HT1080 (cell line): ENCODE measurements at places on chromosomes 1 and 21.

DNA sequence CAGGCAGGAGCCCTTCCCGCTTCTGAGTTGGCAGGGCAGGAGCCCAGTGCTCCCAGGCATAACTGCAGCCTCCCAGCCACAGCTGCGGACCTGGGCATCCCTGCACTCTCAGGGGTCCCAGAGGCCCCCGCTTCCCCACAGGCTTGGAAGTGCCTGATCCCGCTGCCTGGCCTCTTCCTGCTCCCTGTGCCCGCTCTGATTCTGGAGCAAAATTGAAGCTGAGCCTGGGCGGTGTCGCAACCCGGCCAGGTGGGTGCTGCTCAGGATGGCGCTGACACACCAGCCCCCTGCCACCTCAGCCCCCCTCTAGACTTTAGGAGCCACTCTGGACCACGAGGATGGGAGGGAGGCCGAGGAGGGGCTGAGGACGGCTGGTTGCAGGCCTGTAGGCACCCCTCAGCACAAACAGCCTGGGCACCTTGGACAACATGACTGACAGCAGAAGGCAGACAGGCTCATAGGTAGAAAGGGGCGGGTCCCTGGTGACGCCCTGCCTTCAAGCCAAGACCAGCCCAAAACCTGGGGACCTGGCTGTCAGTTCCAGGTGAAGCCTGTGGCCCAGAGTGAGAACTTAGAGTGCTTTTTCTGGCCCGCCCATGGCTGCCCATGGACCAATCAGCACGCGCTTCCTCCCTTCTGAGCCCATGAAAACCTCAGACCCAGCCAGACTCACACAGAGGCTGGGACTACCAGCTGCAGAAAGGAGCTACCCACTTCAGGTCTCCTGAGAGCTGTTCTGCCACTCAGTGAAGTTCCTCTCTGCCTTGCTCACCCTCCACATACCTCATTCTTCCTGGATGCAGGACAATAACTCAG, 7.2 kb downstream of the HLCS start:
- DNase-seq = no peak

GRCh38 chr1:187067160-187067559, 238.4 kb downstream of the PLA2G4A start:
- no peak for DNase-seq

DNA sequence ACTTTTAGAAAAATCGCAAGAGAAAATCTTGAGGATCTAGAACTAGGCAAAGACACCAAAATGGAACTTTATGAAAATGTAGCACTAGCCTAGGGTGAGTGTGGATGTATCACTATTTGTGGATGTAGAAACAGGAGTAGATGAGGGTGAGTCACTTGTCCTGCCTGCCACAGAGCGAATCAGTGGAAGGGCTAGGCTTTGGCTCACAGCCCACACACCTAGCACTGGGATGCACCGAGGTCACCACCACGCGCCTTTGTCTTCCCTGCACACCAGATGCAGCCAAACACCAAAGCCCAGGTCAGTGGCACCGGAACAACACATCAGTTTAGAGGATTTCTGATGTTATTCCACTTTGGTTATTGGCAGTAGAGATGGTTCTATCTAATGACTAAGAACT, 38.2 kb downstream of the PKNOX1 start:
- DNase-seq = peak; percentile 54

GRCh38 chr21:36788120-36788638, 89.3 kb downstream of the SIM2 start:
- peak; percentile 75 for DNase-seq

- DNase-seq = no peak
These were observed 40.5 kb upstream of the FHAD1 start for GRCh38 chr1:15206418-15207030.

GRCh38 chr1:110585481-110585880, 20.7 kb downstream of the KCNA2 start:
- no peak for DNase-seq

DNA sequence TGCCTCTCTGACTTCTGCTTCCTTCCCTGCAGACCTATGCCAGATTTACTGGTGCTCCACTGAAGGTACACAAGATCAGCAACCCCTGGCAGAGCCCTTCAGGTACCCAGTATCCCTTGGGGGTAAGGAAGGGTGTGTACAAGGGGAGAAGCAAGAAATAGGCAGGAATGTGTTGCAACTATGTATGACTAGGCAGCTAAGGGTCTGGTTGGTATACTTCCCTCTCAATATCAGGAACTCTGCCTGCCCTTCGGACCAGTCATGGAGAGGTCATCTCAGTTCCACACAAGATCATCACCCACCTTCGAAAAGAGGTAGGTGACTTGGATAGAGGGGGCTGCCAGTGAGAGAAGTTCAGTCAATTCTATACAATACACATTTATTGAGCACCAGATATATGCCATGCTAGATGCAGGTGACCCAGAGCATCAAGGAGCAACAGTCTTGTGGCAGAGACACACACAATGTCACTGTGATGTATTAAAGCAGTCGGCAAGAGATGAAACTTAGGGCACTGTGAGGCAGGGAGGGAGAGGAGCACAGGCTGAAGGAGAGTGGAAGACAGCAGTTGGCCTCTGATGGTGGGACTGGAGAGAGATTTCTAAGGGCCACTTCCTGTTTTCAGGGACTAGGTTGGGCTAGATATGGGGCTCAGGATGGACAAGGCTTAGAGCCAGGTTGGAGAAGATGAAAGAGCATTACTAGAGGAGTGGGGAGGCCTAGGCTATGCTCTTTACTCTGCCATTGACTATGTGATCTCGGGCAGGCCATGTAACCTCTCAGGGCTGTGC, 2.0 kb downstream of the MTX1 start:
- DNase-seq = no peak

- DNase-seq = peak; percentile 87
These were observed 2.3 kb upstream of the CACNA1S start for GRCh38 chr1:201114245-201115131.

DNA sequence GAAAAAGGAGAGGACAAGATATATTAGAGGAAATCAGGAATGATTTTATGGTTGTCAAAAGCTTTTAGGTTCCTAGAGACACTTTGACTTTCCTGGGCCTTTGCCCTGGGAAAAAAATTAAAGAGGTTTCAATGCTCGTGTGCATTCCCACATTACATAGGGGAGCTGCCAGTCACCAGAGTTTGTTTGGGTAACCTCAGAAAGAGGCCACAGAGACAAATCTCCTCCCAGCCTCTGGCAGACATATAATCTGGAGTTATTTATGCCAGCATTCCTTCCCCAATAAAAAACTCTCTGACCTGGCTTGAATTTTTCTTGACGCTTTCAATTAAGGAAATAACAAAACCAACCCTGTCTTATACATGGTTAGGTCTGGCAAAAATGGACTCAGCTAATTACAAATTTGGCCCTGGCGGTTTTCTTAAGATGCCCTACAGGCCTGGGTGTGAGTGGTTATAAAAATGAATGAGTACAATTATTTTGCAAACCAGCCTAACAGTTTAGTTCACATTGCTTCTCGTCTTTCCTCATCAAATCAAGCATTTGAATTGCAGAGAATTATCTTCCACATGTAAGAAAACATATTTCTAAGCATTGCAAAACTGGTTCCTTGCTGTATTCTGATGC, 63.7 kb downstream of the WLS start:
- no peak for DNase-seq

- peak; percentile 53 for DNase-seq
These were observed 33.0 kb downstream of the EPHA2 start for GRCh38 chr1:16122916-16123315.

- DNase-seq = no peak
These were observed 351.8 kb downstream of the NEGR1 start for GRCh38 chr1:71930511-71930910.

DNA sequence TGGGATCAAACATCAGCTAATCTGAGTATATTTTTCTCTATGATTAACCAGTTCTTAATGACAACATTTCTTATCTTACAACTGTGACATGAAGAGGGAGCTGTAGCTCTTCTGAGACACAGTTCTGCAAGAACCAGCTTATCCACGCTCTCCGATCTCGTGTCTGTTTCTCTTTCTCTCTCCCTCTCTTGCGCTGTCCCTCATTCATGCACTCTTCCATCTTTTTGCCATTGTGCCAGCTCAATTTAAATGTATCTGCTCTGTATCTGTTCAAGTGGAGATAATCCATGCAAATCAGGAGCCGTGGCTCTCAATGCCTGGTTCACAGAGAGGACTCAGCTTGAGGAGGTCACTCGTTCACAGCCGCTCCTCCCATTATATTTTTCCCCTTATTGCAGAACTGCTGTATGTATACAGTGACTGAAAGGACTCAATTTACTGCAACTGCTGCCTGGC, 494.7 kb upstream of the ADGRL2 start:
- DNase-seq = peak; percentile 15

GRCh38 chr1:52476943-52477342, 72.5 kb downstream of the PRPF38A start:
- DNase-seq = no peak

DNA sequence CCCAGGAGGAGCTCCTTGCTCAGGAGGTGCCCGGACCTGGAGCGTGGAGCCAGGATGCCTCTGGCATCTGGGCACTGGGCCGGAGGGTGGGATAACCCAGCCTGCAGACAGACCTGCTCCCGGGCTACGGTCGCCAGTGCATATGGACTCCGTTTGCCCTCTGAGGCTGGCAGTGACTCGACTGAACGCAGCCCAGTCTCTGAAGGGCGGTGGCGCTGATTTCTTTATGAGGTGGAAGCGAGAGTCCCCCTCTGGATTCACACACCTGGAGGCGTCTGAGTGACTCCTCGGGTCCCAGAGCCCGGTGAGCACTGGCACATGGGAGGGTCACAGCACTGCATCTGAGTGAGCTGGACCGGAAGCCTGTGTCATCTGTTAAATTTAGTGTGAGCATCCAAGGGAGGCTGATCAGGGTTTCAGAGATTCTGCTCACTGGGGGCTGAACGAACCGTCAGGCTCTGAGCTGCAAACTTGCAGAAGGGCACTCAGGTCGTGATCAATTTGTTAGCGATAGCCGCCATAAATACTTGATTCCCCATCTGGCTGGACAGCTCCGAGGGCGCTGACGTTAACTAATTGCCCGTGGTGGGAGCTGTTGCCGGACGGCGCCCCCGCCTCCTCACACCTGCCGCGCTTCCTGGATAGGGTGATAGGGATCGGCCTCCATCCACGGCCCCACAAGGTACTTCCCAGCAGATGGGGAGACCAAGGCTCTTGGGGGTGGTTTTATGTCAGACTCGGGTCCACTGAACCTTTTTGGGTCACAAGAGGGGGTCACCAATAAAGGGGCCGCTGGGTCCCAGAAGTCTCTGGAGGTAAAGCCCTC, 60.7 kb upstream of the TTC34 start:
- DNase-seq = no peak

DNA sequence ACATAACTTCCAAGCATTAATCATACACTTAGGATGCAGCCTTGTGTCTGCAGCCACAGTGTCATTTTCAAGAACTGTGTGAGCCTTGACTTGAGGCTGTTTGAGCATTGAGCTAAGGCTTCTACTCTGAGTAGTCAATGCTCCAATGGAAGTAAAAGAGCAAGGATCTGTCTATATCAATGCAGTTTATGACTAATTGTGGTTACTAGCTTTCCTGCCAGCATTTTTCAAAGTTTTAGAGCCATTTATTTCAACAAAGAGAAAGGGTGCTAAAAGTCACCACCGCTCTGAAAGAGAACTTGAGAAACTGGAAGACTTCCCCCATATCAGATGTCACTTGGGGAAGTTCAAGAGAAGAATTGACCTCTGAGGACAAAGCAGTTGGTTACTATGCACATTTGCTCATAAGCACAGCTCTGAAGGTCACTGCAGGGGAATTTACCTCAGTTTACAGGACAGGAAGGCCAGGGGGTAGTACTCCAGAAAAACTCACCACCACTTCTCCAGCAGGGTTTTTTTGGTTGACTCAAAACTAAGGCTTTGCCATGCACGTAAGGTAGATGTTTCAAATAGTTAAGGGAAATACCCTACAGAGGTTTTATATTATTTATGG, 24.5 kb upstream of the RGS1 start:
- DNase-seq = peak; percentile 92

DNA sequence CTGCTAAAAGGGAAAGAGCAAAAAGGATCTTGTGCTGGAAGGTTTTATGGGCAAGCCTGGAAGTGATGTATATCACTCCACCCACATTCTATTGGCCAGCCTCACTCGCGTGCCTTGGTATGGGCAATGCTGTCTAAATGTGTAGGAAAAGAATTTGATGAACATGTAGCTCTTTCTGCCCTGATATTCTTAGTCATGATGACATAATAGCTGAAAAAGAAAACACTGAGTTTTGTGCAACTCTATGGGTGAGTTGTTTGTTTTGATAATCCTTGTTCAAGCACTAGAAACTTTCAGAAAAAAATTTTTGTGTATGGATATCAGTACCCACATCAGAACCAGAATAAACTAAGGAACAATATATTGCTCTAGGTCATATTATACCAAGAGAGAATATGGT, 231.5 kb upstream of the ST6GALNAC5 start:
- peak; percentile 4 for DNase-seq

- no peak for DNase-seq
These were observed 38.6 kb downstream of the SLC45A1 start for GRCh38 chr1:8356256-8357209.

DNA sequence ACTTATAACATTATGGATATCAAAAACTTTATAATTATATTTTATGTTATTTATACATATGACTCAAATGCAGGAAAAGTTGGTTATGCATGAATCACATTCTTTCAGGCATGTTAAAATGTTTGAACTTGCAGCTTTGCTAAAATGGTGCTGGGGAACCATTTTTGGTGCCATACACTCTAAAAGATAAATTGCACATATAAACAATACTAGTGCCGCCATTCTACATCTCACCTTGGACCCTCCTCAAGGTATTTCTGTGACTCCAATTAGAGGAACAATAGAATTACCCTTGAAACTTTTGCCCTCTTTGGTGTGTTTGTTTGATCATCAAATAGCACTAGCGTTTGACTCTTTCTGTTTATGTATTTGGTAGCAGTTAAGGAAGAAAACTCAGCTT, 997 bp downstream of the PRKACB start:
- DNase-seq = no peak

GRCh38 chr1:14865106-14865505, 266.6 kb downstream of the KAZN start:
- DNase-seq = no peak

DNA sequence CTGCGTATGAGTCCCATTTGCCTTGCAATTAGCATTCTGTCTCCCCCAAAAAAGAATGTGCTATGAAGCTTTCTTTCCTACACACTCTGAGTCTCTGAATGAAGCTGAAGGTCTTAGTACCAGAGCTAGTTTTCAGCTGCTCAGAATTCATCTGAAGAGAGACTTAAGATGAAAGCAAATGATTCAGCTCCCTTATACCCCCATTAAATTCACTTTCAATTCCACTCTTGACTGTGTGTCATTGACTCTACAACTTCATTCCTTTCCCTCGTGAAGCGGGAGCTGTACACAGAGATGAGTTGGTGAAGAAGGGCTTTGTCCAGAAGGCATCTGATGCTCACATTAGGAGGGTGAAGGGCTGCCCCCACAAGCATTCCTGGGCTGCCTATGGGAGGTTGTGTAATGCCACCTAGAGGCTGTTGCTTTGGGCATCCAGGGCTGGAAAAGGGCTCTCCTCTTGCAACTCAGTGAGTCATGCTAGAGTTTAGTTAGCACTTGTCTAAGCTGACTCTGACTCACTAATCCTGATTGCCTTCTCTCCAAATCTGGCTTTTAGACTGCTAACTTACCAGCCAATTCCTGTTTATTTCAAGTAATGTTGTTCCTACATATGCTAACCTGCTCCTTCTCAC, 1.8 kb downstream of the SPRR1B start:
- peak; percentile 90 for DNase-seq
